SK-N-SH (cell line): ENCODE measurements at places on chromosomes 2 and 18. TPM values are rescaled to one million over a fixed set of nuclear protein-coding genes. Genes with fewer than 3 reads are reported as not detected.

DNA sequence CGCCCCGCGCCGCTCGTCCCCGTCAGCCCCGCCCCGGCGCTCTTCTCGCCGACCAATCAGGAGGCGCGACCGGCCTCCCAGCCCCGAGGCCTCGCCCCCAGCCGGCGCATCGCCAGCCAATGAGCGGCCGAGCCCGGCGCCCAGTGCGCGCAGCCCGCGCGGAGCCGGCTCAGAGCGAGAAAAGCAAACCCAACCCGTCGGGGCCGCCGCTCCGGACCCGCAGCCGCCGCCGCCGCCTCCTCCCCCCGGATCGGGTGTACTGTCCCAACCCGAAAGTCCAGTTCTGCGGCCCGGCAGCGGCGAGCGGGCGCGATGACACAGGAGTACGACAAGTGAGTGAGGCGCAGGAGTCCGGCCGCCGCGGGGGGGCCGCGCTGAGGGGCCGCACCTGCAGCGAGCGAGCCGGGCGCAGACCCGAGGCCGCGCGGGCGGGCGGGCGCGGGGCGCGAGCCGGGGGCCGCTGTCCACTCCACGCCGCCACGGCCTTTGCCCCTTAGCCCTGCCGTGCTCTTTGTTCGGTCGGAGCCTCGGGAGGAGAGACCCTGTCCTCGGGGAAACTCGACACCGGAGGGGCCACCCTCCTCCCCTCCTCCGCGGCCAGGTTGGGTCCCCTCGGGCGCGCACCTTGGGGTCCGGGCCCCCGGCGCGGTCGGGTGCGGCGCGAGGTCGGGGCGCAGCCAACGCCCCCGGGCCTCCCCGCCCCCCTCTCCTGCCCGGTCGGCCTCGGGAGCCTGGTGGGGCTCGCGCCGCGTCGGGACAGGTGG, at the start of gene GRHL1:
TSS of gene GRHL1 (plus strand) at position 172 of the 764 bp plus-strand sequence. CDS start at position 313, 141 bp downstream.
- DNase-seq, result peak; percentile 100

- DNase-seq, result no peak
Observed at GRCh38 chr2:99809259-99809900, 319.6 kb upstream of the REV1 start.

DNA sequence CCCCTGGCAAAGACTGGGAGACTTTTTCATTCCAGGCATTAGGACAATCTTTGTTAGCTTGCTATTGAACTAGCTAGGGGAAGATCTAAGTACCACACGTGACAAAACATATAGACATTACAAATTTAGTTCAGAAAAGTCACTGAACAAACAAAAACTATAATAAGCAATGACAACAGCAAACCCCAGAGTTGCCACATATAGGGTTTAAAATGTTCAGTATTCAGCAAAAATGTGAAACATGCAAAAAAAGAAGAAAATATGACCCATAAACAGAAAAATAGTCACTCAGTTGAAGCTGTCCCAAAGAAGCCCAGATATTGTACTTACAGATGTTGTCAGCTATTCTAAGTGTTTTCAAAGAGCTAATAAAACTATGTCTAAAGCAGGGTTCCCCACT, 431.1 kb upstream of the CDH2 start:
- no peak for DNase-seq

DNA sequence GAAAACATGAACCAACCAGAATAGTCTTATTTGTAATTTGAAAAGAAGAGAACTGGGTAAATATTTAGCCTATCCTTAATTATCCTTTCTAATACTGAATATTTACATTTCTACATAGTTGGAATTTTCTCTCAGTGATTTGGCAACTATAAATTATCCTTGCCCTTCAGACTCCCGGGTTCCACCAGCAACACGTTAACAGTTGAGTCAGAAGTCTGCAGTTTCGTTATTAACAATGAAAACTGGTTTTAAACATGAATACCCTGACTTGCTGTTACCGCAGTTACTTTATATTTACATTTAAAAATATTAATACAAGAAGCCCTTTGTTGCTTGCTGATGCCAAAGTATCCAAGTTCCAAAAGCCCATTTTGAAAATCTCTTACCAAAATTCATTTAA, 673.0 kb downstream of the ARHGAP15 start:
- no peak for DNase-seq

The KIAA1328 gene
- polyA plus RNA-seq, result 2.6 and 3.3 TPM in 2 replicates

The CNPPD1 gene
- polyA plus RNA-seq, result 75.9 and 84.1 TPM in 2 replicates

The SDC1 gene
- polyA plus RNA-seq, result 105 and 122 TPM in 2 replicates
